ENCODE measurements at places on chromosomes 3 and 15. TPM values are rescaled to one million over a fixed set of nuclear protein-coding genes. Genes with fewer than 3 reads are reported as not detected.

The TRPM1 gene
- total RNA-seq: 15.2 TPM

- no peak for DNase-seq
These were observed 23.9 kb downstream of the LRIG1 start for GRCh38 chr3:66476852-66477381.

The SUCLG2 gene
- 37.0 TPM for total RNA-seq

DNA sequence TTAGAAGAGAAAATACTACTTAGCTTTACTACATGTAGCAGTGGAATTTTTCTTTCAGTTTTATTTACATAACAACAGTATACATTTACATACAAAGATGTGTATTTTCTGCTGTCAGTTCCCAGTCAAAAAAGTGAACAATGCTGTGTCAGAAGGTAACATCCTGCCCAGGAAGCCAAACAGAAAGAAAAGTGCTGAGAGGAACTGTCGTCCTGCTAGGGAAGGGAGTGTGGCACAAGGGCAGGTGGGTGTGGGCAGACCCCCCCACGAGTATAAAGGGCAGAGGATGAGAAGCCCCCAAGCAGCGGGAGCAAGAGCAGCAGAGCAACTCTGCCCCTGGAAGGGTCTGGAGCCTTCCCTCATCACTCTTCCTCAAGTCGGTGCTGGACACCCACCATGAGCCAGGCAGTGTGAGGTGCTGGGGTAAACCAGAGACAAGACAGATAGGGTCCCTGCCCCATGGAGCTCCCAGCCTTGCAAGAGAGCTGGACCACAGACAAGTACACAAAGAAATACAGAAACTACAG is 39.7 kb downstream of the TBC1D2B start:
- no peak for DNase-seq
